Naive B cell (primary cell): ENCODE measurements at places on chromosomes 3 and 15.
A peak's percentile ranks its signal among the peaks of the same experiment; 100 is the strongest.

GRCh38 chr3:127729556-127730056 lies 56.9 kb downstream of the ABTB1 start:
- H3K27me3 ChIP-seq, result peaks cover 3% of the 10 kb centered on the region
- H3K36me3 ChIP-seq, result no peaks in the 10 kb centered on the region
- H3K27ac ChIP-seq, result no peak overlapping the region

DNA sequence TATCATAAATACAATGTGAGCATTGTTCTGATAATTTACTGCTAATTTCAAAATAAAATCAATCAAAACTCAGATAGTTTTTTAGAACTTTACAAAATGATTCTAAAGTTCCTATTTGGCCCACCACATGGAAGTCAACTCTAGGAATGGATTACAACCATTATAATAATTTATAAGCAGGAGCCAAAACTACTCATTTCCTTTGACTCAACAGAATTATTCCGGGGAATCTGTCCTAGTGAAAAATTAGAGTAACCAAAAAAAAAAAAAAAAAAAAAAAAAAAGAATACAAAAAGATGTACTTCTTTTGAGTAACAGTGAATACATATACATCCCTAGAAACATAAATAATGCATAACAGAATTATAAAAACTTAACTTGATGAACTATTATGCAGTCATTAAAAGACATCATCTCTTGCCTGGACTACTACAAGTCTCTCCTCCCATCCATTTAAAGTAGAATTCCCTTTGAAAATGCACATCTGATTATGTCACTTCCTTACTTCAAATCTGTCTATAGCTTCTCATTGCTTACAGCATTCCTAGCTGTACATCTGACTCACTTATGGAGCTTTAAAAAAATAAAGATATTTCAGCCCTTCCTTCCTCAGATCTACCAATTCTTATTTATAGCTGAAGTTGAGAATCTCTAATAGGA lies 43.4 kb downstream of the HDGFL3 start:
- no peaks in the 10 kb centered on the region for H3K4me1 ChIP-seq
- H3K4me3 ChIP-seq, result no peak overlapping the region
- H3K36me3 ChIP-seq, result peaks cover 6% of the 10 kb centered on the region
- no peak for DNase-seq

DNA sequence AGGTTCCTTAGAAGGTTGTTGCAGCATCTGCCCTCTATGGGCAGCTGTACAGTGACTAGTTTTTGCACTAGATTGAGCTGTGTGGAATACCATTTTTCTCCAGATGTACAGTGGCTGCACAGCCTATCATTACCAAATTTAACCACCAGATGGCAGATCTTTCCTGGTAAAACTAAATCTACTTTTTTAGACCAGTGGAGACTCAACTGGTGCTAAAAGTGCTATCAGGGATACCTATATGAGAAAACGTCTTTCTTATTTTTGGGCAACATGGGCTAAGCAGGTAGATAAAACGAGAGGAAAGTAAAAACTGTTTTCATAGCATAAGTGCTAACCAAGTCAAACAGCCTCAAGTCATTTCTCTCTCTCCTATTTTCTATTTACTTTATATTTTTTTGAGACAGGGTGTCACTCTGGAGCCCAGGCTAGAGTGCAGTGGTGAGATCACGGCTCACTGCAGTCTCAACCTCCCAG lies 21.2 kb downstream of the IGSF10 start:
- no peak overlapping the region for H3K4me3 ChIP-seq
- H3K27ac ChIP-seq, result no peak overlapping the region
- DNase-seq, result peak; percentile 12
- H3K27me3 ChIP-seq, result no peaks in the 10 kb centered on the region
- H3K4me1 ChIP-seq, result no peaks in the 10 kb centered on the region

DNA sequence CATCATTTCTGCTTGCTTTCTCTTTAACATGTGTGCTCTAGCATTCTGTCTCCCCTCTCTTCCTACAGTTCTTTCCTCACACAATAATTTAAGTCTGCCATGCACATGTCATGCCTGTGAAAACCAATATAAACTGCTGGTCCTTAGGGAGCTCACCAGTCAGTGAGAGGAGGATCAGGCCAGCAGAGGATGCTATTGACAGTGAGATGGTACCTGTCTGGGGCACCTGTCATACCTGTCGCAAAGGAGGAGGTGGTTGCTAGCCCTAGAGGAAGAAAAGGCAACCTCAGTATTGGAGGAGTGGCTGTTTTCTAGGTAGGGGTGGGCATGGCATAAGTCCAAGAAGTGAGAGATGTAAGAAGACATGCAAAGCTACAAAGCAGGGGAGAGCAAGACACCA lies 194.6 kb downstream of the GABRG3 start:
- no peaks in the 10 kb centered on the region for H3K36me3 ChIP-seq
- H3K27me3 ChIP-seq, result no peaks in the 10 kb centered on the region
- no peak overlapping the region for H3K27ac ChIP-seq
- no peak overlapping the region for H3K4me3 ChIP-seq
- H3K4me1 ChIP-seq, result no peaks in the 10 kb centered on the region

GRCh38 chr3:195555110-195555509 lies 12.0 kb upstream of the PPP1R2 start:
- H3K4me1 ChIP-seq, result peaks cover 19% of the 10 kb centered on the region
- DNase-seq, result no peak
- no peaks in the 10 kb centered on the region for H3K36me3 ChIP-seq
- no peaks in the 10 kb centered on the region for H3K27me3 ChIP-seq

DNA sequence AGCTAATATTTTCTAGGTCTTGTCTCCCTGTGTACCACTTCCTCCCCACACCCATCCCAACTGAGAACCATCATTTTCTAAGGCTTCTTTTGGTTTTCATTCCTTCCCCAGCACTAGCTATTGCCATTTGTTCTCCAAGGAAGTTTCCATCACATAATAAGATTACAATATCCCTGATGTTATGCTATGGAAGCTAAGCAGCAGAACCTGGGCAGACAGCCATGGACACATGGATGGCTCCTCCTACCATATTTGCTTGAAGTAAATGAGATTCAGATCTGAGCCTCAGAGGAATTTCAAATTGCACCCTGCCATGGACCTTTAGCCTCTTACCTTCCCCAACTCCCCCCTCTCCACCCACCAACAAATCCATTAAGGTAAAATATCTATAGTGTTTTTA lies 31.5 kb downstream of the GASK1A start:
- no peak overlapping the region for H3K4me3 ChIP-seq
- no peak for DNase-seq
- H3K4me1 ChIP-seq, result peaks cover 6% of the 10 kb centered on the region
- H3K27ac ChIP-seq, result no peak overlapping the region
- no peaks in the 10 kb centered on the region for H3K27me3 ChIP-seq

- H3K4me1 ChIP-seq, result no peaks in the 10 kb centered on the region
- H3K4me3 ChIP-seq, result no peak overlapping the region
- no peak for DNase-seq
- H3K36me3 ChIP-seq, result no peaks in the 10 kb centered on the region
- H3K27ac ChIP-seq, result no peak overlapping the region
Observed at GRCh38 chr3:8990266-8991215, 27.3 kb upstream of the RAD18 start.

GRCh38 chr15:45187578-45187893 lies 230 bp downstream of the SHF start:
- H3K27ac ChIP-seq, result no peak overlapping the region
- no peaks in the 10 kb centered on the region for H3K36me3 ChIP-seq
- peak overlapping the region; percentile 84 for H3K4me3 ChIP-seq
- H3K27me3 ChIP-seq, result no peaks in the 10 kb centered on the region

DNA sequence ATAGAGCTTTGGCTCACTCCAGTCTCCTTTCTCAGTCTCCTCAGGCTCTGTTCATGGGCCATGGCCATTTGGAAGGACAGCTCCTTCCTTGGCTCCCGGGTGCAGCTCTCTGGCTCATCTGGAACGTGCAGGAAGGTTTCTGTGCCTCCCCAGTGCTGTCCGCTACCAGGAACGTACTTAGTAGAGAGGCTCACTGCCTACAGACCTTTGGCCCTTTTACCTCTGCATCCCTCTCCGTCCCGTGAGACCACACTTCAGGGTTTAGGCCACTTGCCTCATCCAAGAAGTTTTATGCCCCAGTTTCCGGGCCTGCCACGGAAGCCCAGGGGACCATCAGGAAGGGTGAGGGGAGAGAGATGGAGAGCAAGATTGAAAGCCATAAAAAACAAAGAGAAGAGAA lies 20.9 kb downstream of the GRK7 start:
- no peak for DNase-seq
- H3K4me1 ChIP-seq, result no peaks in the 10 kb centered on the region
- H3K36me3 ChIP-seq, result peaks cover 8% of the 10 kb centered on the region
- no peak overlapping the region for H3K27ac ChIP-seq
- H3K4me3 ChIP-seq, result no peak overlapping the region

DNA sequence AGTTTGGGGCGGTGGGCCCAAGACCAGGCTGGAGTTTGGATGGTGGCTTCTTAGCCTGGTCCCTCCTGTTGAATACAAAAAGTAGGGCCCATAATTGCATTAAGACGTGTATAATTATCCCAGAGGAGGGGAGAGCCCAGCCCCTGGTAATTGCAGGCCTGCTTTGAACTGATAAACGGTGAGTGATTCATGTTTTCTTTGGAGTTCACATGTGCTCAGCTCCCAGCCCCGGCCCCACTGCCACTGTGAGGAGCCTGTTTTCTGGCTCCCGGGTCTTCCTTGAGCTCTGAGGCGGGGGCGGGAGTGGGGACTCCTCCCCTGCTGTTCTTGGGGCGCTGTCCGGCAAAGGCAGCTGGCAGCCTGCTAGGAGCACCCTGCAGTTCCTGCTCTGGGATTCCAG lies 3.1 kb downstream of the PLXNA1 start:
- H3K27ac ChIP-seq, result no peak overlapping the region
- H3K4me1 ChIP-seq, result peaks cover 22% of the 10 kb centered on the region
- no peaks in the 10 kb centered on the region for H3K27me3 ChIP-seq
- no peak for DNase-seq
- H3K4me3 ChIP-seq, result no peak overlapping the region

GRCh38 chr15:98787936-98788757 lies 139.8 kb downstream of the IGF1R start:
- no peak overlapping the region for H3K4me3 ChIP-seq
- H3K36me3 ChIP-seq, result no peaks in the 10 kb centered on the region
